NCI-H2081 treated with DMSO at 0.1 percent for 48 hours (cell line): ENCODE measurements at places on chromosomes 2 and 18.

GRCh38 chr2:179285060-179285459, 20.4 kb upstream of the SESTD1 start:
- no peak for DNase-seq

- DNase-seq, result no peak
Observed at GRCh38 chr2:160140471-160140870, 59.6 kb downstream of the ITGB6 start.

DNA sequence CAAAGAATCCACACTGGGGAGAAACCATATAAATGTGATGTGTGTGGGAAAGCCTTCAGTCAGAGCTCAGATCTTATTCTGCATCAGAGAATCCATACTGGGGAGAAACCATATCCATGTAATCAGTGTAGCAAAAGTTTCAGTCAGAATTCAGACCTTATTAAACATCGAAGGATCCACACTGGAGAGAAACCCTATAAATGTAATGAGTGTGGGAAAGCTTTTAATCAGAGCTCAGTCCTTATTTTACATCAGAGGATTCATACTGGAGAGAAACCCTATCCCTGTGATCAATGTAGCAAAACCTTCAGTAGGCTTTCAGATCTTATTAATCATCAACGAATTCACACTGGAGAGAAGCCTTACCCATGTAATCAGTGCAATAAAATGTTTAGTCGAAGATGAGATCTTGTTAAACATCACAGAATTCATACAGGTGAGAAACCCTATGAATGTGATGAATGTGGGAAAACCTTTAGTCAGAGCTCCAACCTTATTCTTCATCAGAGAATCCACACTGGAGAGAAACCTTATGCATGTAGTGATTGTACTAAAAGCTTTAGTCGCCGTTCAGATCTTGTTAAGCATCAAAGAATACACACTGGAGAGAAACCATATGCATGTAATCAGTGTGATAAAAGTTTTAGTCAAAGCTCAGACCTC, 16.7 kb upstream of the ZSCAN30 start:
- no peak for DNase-seq

- DNase-seq, result no peak
Observed at GRCh38 chr2:27154488-27154887, 5.7 kb downstream of the TCF23 start.

GRCh38 chr2:226564667-226565066, 235.0 kb downstream of the IRS1 start:
- no peak for DNase-seq

DNA sequence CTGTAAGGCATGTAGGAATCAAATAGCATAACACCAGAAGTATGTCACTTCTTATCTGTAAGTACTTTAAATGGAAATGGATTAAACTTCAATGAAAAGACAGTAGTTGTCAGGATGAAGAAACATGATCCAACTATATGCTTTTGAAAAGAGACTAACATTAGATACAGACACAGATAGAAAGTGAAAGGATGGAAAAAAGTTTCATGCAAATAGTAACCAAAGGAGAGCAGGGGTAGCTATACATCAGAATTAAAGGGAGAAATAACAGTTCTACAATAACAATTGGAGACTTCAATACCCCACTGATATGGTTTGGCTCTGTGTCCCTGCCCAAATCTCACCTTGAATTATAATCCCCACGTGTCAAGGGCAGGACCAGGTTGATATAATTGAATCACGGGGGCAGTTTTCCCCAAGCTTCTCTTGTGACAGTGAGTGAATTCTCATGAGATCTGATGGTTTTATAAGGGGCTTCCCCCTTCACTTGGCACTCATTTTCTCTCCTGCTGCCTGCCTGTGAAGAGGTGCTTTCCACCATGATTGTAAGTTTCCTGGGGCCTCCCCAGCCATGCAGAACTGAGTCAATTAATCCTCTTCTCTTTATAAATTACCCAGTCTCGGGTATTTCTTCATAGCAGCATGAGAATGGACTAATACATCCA, 205.4 kb upstream of the CDH2 start:
- DNase-seq, result no peak

- DNase-seq, result no peak
Observed at GRCh38 chr18:3411327-3411726, 38.6 kb upstream of the TGIF1 start.

GRCh38 chr2:215624423-215624829, 188.6 kb upstream of the FN1 start:
- no peak for DNase-seq

DNA sequence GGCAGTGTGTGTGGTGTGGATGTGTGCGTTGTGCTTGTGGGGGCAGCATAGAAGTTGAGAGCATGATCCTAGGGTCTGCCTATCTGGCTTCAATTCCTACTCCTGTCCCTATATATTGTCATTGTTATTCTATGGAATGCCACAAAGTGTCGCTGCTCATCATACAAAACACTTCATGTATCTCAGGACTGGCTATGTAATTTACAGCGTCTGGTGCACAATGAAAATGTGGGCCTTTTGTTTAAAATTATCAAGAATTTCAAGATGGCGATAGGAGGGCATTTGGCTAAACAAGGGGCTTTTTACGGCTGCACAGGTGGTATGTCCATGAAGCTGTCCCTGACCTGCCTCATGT, 3.4 kb downstream of the SERPINB2 start:
- DNase-seq, result no peak
